ENCODE measurements at places on chromosomes 13 and 19.
A peak's percentile ranks its signal among the peaks of the same experiment; 100 is the strongest.

GRCh38 chr13:104198801-104199200, 1132.6 kb upstream of the SLC10A2 start:
- no peak for DNase-seq

DNA sequence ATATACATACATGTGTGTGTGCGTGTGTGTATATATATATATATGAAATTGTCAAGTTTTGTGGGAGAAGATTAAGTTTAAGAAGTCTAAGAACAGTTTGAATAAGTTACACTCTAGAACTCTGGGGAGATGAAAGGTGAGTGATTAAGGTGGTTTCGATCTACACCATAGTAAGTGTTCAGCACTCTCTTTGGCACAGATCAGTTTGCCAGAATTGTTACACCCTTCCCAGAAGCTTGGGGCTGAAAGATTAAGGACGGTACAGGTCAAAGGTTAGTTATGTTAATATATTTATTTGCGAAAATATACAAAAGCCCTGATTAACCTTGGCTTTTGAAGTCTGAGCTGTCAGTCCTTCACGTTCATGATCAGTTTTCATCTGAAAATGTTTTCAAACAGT, 309.1 kb downstream of the KLF5 start:
- DNase-seq, result no peak

DNA sequence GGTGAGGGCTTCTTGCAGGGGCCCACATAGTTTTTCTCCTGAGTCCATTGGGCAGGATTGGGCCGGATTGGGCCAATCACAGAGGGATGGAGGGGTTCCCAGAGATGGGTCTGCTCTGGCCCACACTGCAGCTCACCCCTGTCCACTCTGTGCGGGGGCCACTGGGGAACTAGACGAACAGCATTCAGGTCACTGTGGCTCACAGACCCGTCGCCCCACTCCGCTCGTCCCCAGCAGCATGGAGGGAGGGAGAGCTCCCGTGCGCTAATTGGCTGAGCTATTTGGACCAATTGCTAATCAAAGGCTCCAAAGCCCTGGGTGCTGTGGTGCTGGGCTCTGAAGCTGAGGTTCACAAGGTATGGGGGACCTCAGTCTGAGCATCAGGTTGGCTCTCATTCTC, 11.3 kb downstream of the NACC1 start:
- no peak for DNase-seq

DNA sequence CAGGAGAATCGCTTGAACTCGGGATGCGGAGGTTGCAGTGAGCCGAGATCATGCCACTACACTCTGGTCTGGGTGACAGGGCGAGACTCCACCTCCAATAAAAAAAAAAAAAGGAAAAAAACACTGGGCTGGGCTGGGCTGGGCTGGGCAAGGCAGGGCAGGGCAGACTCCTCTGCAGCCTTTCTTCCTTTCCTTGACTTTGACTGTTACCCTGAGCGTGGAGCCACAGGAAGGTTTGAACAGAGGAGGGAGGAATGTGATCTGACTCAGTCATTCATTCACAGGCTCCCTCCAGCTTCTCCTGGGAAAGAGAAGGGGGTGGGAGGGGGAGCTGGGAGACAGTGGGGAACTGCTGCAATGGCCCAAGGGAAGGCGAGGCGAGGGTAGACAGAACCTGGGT, 2.7 kb upstream of the ACTN4 start:
- DNase-seq, result no peak

DNA sequence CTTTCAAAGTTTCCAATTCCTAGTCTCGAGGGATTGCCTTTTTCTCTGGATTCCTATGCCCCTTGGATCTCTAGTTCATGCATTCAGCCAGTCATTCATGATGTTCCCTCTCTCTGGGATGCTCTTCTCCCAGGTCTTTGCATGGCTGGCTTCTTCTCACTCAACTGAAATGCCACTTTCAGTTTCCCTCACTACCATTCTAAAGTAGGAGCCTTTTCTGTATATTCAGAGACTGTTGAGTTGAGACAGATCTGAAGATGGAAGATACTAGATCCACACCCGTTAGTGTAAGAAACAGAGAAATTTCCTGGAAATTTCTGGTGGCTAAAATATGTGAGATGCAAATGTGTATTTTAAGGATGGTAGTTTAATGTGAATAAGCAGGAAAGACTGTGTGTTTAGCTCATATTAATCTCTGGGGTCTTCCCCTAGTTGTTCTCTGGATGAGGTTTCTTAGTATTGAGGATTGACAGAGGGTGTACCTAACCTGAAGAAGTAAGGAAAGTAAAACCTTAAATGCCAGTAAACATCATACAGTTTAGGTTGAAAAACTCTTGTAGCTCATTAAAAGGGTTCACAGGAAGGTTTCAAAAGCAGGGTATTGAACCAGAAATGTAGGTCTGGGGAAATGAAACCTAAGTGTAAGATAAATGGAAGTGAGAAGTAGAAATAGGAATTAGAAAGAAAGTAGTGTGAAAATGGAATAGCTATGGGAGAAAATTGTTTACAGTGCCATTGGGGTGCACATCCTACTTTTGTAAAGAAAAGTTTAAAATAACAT, 331.3 kb downstream of the NDFIP2 start:
- no peak for DNase-seq

GRCh38 chr19:13091400-13092157, 11.1 kb downstream of the LYL1 start:
- DNase-seq, result no peak

- DNase-seq, result no peak
Measured at GRCh38 chr13:94758436-94758960, 46.2 kb upstream of the SOX21 start.

GRCh38 chr13:109790942-109791605, 4.7 kb upstream of the IRS2 start:
- peak; percentile 99 for DNase-seq

DNA sequence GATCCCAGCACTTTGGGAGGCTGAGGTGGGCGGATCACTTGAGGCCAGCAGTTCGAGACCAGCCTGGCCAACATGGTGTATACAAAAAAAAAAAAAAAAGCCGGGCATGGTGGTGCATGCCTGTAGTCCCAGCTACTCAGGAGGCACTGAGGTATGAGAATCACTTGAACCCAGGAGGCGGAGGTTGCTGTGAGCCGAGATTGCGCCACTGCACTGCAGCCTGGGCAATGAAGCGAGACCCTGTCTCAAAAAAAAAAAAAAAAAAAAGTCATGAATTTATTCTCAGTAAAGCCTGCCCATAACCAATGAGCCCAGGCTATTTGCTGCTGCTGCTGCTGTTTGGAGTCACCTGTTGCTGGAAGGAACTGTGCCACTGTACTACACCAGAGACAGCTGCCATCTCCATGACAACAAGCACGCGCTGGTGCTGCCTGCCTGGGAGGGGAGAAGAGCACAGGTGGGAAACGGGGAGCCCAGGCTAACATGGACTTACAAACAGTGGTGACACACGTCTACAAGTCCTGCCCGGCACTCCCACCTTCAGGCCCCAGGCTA, 11.3 kb downstream of the ZFR2 start:
- no peak for DNase-seq

DNA sequence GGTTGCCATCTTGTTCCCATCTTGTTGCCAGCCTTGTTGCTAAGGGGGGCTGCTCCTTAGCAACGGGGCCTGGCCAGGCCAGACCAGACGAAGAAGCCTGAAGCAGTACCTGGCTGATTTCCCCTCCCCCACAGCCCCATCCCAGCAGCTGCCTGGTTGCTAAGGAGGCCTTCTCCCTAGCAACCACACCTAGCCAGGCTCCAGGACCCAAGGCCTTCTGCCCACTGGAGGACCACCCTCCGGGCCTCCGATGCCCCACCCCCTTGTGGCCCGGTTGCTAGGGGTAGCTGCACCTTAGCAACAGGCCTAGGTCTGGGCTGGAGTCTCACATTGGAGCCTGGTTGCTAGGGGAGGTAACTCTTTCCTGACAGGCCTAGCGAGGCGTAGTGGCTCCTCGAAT, 3.9 kb downstream of the PRRG2 start:
- DNase-seq, result no peak

GRCh38 chr13:39311619-39312018, 273.4 kb downstream of the NHLRC3 start:
- no peak for DNase-seq

GRCh38 chr13:106332621-106333020, 202.8 kb downstream of the EFNB2 start:
- DNase-seq, result no peak

- no peak for DNase-seq
Measured at GRCh38 chr13:24905242-24905641, 141.3 kb downstream of the RNF17 start.

DNA sequence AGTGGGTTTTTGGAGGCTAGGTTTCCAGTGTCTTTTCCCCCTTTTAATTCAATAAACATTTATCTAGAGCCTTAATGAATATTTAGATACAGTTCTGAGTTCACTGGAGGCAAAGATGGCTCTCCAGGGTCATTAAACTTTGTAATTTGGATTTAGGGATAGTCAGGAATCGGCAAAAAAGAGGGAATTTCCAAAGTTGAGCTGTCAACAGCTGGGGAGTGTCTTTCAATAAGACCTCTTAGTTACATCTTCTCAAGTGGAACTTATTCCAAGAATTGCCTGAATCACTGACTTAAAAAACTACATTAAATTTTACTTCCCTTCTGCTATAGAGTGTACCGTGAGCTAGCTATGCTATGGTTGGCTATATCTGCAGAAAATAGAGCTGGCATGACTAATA, 2.0 kb downstream of the LRCH1 start:
- DNase-seq, result peak; percentile 29

- DNase-seq, result peak; percentile 3
Measured at GRCh38 chr13:39415008-39415802, 187.8 kb downstream of the LHFPL6 start.

GRCh38 chr19:4183967-4184717, 1.7 kb downstream of the ANKRD24 start:
- no peak for DNase-seq

- DNase-seq, result no peak
Measured at GRCh38 chr13:71368336-71368735, 498.7 kb downstream of the DACH1 start.

- DNase-seq, result no peak
Measured at GRCh38 chr19:39032063-39032918, at the start of gene FBXO27. TSS of gene FBXO27 (minus strand) at chr19:39032549. CDS start at chr19:39032227, 322 bp downstream.

GRCh38 chr19:6109947-6110346, 353 bp downstream of the RFX2 start:
- DNase-seq, result no peak

- peak; percentile 10 for DNase-seq
Measured at GRCh38 chr13:24254146-24254841, 55.1 kb upstream of the C1QTNF9 start.

DNA sequence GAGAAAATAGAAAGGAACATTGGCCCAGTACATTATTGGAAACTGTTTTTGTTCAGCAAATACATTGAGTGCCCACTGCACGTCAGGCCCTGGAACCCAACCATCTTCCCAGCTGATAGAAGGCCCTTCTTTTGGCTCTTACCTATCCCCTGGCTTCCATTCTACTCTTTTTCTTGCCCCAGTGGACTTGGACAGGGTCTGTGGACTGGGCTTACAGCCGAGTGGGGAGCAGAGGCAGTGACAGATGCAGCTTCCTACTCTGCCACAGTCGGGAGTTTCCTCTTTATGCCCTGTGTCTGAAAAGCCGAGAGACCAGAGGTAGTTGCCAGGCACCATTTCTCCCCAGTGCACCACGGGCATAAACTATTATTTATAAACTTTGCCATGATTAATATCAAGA, 70.4 kb downstream of the ARHGAP35 start:
- no peak for DNase-seq

GRCh38 chr13:113140677-113141600, 17.5 kb upstream of the PROZ start:
- DNase-seq, result no peak

DNA sequence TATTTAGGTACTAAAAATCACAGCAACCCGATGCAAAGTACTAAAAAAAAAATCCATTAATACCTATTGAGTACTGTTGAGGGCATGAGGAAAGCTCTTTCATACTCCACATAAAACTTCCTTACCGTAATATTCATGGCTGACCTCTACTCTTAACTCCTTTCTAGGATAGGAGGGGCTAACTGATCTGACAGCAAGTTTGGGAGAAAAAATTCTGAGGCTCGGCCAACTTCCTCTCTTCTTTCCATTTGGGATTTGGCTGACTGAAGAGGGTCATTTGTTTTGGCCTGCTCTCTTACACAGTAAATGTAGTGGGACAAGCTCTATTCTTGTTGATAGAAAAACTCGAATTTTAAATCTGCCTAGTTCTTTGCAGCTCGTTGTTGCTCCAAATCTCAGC, 9.4 kb upstream of the USPL1 start:
- no peak for DNase-seq

GRCh38 chr13:30923418-30923817, 9.0 kb upstream of the TEX26 start:
- DNase-seq, result no peak

- DNase-seq, result no peak
Measured at GRCh38 chr13:23979361-23980159, 82.3 kb upstream of the C1QTNF9B start.

DNA sequence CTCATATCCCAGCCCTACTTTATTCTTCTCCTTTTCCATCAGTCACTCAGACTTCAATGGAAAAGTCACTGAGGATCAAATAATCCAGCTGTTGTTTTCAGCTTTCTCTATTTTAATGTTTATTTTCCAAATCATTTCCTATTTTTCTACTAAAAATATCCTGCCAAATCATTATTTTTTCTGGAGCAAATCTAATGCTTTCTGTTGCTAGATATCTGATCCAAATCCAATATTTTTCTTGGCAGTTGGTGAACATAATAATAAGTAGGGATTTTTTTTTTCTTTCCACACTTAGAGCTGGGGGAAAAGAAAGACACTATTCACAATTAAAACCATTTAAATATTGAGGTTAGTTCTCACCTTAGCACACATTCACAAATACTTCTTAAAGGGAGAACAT, 656.1 kb downstream of the DACH1 start:
- DNase-seq, result no peak

DNA sequence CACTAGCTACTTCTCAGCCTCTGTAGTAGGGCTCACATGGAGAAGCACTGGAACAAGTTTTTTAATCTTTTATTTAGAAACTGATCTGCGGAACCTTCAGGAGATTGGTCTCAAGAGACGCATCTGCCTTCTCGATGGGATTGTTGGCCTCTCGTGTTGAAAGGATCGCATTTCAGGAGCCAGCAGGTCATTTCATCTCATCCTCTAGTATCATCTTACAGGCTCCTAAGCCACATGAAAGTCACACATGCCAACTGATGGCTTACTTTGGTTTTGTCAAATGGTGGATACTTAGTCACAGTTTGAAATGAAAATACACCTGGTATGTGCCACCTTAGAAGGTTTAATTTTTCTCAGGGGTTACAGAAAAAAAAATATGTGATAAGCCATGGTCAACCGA, 1703.6 kb downstream of the EFNB2 start:
- no peak for DNase-seq

DNA sequence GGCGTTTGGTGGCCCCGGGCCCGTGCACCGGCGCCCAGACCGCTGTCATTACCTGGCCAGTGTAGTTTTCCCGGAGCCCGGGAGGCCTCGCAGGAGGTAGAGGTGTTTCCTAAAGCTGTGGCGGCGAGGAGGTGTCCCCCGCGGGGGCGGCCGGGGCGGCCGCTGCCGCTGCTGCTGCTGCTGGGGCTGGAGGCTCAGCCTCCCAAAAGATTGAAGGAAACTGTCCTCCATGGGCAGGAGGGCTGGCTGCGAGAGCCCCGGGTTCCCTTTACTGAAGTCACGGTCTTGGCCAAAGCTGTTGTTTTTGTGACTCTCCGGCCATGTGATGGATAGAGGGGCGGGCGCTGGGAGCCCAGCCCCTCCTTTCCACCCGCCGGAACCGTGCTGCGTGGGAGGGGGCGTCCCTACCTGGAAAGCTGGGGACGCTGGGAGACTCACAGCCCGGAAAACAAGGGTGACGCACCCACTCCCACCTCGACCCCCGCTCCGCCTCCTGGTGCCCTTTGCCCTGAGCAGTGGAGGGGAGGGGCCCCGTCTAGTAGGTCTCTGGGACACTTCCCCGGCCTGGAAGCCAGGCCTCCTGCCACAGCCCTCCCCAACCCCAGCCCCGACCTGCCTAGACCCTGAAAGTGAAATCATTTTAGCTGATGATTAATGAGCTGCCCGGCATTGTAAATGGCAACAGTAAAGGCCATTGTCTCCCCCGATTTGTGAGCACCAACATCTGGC, at the start of gene N4BP2L1:
TSS of gene N4BP2L1 (minus strand) at position 279 of the 729 bp plus-strand sequence. CDS start at position 231, 48 bp downstream.
- DNase-seq, result peak; percentile 70

Data from AML-193 (cell line).